DMS 273 treated with DMSO at 0.1 percent for 48 hours (cell line): ENCODE measurements at places on chromosomes 11 and 22.

GRCh38 chr22:34851918-34852662 is 213.9 kb upstream of the ISX start:
- no peak for DNase-seq

GRCh38 chr11:68168694-68169093 is 44.4 kb downstream of the KMT5B start:
- no peak for DNase-seq

DNA sequence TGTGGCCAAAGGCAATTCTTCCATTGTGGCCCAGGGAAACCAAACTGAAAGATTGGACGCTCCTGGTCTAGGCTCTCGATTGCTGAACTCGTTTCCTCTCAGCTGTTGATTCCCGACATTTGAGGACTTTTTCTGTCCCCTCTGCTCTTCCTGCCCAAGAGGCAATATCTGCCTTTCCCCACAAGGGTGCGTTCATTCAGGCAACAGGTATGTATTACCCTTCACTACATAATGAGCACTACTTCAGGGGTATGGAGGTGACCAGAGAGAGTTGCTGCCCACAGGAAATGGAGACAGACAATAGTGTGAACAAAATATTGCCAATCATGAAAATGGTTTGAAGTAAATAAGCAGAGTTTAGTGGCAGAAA is 8.2 kb downstream of the PTH start:
- no peak for DNase-seq

DNA sequence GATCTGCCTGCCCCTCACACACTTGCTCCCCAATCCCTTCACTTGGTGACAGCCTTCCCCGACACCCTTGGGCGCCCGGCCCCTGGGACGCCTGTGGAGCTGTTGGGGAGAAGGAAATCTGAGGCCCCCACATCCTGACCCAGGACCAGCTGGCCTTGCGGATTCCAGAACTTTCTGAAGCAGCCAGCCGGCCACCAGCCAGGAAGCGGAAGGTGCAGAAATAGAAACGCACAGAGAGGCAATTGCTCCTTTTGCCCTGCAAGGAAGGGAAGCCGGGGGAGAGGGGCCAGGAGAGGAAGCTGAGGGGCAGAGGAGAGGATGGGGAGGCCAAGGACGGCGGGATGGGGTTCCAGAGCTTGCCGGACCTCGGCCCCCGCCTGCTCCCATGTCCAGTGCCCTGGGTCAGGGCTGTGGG is 66.7 kb upstream of the LINC01488 start:
- DNase-seq = no peak

- DNase-seq = no peak
Measured at GRCh38 chr11:101862391-101863233, 52.2 kb upstream of the CEP126 start.

DNA sequence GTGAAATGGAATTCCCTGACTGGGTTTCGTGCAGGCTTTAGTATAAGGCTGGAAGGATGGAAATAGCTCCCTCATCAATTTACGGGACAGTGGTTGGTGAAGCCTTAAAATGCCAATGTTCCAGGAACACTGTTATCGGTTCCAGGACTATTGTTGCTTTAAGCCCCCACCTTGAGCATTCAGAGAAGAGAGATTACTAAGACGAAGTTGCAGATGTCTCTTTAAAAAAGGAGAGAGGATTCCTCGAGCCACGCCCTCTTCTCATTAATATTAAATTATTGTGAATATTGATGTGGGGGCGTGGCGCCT is 195 bp upstream of the CREB3L1 start:
- DNase-seq = no peak

DNA sequence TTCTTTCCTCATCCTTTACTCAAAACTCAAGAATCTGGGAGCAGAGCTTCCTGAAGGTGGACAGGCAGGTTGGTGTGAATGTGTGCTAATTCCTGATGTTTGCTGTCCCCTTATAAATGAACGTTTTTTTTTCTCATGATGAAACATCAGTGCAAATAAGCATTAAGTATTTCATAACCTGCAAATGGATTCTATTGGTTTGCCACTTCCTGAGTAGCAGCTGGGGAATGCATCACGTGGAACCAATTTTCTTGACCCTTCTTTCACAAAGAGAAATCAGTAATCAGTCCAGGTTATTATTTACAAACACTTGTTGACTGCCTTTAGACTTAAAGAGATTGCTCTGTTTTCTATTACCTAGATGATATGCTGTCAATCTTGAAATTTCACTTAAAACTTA is 40.1 kb upstream of the SCN3B start:
- no peak for DNase-seq

GRCh38 chr11:108859510-108859909 is 194.6 kb downstream of the DDX10 start:
- no peak for DNase-seq
